ENCODE measurements at places on chromosomes 13 and 19.

DNA sequence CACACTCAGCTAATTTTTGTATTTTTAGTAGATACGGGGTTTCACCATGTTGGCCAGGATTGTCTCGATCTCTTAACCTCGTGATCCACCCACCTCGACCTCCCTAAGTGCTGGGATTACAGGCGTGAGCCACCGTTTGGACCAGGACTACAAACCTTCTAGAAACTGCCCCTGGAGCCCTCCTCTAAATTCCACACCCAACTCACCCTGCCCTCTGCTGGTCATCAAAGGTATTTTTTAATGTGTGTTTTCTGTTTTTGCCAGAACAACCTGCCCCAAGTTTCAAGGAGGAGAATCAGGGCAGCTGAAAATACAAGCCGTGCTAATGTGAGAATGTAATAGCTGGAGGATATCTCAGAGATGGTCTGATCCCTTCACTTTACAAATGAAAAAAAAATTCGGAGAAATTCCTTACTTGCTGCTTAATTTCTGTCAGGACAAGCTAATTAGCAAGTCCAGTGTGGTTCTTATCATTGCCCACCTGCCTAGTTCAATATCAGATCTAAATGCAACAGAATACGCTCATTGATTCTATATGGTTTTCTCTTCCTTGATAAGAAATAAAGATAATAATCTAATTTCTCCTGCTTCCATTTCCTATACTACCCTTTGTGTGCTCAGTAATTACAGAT lies 4.1 kb downstream of the ATP8A2 start:
- DNase-seq, result peak; percentile 2

GRCh38 chr13:43484432-43485225 lies 302.1 kb downstream of the ENOX1 start:
- no peak for DNase-seq

DNA sequence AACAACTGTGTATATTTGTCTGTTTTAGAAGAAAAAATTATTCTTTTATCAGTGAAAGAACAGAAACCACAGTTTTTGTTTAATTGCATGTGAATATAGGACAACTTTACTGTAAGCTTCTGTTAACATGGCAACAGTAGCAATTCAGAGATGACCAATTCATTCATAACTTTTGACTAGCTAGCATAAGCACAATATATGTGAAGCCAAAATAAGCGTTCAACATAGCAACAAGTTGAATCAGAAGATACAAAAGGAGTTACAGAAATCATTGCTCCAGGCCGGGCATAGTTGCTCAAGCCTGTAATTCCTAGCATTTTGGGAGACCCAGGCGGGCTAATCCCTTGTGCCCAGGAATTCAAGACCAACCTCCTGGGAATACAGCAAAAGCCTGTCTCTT lies 197.1 kb upstream of the GPC6 start:
- DNase-seq, result no peak

DNA sequence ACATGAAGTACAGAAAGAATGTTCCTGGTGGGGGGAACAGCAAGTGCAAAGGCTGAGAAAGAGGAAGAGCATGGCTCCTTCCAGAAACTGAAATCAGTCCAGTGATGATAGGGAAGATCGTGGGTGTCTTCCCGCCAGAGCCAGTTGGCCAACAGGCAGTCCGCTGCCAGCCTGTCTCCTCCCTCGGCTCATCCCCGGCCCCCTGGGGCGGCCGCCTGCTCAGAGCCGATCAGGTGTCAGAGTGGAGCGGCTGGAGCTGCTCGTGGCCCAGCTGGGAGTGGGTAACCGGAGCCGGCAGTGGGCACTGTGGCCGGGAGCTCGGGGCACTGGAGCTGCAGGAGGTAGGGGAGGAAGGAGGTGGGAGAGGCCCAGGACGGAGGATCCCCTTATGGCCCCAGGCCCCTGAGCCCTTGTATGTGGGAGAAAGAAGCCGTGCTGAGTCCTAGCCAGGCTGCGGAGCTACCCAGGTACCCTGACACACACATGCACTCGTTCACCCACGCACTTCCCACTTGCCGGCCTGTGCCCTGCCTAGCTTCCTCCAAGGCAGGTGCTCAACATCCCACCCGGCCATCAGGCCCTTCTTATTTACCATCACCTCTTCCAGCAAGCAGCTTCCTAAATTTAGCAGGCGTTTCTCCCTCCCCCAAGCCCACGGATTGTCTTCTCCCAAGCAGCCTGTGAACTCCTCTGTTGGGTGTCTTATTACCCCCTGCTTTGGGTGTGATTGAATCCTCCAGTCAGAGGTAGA lies 1.7 kb downstream of the ANKRD24 start:
- no peak for DNase-seq

DNA sequence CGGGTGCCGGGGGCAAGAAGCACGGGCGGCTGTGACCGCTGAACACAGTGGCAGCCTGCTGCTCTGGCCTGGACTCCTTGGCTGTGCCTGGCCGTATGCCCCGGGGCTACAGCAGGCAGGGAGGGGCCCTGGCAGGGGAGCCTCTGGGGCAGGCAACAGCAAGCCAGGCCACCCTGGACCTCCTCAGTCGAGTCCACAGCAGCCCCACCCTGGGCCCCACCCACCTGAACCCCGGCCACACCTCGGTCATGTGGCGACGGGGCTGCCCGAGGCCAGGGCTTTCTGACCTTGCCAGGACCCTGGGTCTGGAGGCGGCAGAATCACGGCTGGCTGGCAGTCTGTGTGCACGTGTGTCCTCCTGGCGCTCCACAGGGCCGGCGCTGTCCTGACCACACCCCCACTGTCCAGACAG lies 8.7 kb downstream of the CILP2 start:
- DNase-seq, result no peak

GRCh38 chr13:21594715-21595545 lies 9.0 kb downstream of the MICU2 start:
- DNase-seq, result no peak

DNA sequence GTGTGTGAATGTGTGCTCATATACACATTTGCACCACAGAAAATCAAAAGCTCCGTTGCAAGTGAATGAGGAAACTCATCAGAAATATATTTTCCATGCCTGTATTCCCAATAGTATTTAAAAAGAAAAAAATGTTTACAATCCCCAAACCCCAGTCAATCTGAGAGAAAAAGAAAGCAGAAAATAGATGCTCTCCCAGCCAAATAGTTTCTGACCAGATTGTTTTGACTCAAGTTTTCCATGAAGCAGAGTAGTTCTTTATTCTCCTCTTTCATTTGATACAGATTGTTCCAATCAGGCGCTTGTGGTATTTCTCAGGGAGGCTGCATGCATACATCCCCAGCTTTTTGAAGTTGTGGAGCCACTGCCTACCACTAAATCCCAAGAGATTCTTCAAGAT lies 110.6 kb downstream of the STARD13 start:
- DNase-seq, result no peak
